ENCODE measurements at places on chromosomes 2 and 18.
A peak's percentile ranks its signal among the peaks of the same experiment; 100 is the strongest.

DNA sequence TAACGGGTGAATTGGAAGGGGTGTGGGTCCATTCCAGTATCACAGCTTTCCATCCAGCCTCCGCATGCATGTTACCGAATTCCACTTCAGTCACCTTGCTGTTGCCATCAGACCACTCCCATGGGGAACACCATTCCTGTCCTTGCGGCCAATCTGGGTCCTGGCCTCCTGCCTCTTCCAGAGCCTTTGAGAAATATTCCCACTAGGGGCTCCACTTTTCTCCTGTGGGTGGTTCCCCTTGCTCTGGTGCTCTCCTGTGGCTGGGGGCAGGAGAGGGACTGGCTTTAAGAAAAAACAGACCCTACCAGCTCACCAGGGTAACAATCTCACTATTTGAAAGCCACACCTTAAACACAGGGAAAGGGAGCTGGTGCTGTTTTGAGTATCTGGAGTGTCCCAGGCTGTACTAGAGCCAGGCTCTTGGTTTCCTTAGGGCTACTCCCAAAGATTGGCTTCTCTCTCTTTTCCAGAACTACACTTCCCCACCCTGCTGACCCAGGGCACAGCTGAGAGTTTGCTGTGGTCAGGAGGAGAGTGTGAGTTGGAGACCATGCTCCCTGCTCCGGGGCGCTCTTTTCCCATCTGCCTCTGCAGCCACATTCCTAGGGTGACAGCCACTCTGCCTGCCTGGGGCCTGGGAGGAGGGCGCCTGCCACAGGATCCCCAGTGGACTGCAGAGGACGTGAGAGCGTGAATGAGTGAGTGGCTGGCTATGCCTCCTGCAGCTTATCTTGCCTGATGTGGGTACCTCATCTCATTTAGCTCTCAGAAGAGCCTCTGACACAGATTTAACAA lies 460.8 kb upstream of the HS6ST1 start:
- ATAC-seq, result no peak

GRCh38 chr18:4455113-4455811 lies at the start of gene DLGAP1:
TSS of gene DLGAP1 (minus strand) at chr18:4455307.
- ATAC-seq, result peak; percentile 71

- ATAC-seq, result no peak
Measured at GRCh38 chr18:77566604-77567003, 317.0 kb downstream of the GALR1 start.

DNA sequence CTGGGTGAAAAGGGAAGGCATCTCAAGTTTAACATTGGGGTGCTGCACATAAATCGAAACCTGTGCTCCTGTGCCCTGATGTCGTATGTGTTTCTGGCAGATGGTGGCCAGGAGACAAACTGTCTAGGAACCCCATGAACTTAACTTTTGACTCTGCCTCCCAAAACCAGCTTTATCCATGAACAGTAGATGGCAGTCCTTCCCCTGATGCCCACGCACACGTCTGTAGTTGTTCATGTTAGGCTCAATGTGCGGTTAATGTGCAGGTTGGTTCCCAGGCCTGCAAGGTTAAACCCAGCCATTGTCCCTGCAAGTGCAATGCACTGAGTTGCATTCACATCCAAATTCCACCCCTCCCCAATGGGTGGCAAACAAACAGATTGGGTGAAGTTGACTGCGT lies 44.1 kb upstream of the SIX3 start:
- ATAC-seq, result no peak

GRCh38 chr2:150097901-150098531 lies 389.5 kb downstream of the RND3 start:
- no peak for ATAC-seq

- no peak for ATAC-seq
Measured at GRCh38 chr2:11007331-11008264, 95.9 kb downstream of the KCNF1 start.

DNA sequence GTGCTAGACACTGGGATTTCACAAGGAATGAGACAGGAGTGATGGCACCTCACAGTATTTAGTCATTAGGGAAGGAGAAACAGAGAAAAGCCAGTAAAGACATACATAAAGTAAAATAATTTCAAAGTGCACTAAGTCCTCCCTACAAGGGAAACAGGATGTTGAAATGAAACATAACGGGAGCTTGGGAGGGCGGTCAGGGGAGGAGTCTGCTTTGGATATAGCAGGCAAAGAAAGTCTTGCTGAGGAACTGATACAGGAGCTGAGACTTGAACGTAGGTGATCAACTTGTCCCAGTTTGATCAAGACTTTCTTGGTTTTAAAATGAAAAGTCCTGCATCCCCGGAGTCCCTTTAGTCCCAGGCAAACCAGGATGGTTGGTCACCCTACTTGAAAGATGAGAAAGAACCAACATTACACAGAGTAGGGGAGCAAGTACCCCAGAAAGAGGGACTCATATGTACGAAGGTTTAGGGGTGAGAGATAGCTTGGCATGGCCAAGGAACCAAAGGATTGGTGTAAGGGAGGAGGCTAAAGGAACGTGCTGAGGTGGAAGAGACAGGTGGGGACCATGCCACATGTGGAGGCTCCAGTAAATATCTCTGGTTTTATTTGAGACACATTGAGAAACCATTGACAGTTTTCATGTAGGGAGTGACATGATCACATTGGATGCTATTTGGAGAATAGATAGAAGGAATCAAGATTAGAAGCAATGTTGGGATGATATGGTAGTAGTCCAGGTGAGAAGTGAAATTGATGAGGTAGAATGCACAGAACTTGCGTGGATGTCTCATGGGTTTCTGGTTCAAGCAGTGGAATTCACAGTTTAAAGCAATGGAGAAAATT lies 28.4 kb downstream of the FBXO48 start:
- no peak for ATAC-seq

DNA sequence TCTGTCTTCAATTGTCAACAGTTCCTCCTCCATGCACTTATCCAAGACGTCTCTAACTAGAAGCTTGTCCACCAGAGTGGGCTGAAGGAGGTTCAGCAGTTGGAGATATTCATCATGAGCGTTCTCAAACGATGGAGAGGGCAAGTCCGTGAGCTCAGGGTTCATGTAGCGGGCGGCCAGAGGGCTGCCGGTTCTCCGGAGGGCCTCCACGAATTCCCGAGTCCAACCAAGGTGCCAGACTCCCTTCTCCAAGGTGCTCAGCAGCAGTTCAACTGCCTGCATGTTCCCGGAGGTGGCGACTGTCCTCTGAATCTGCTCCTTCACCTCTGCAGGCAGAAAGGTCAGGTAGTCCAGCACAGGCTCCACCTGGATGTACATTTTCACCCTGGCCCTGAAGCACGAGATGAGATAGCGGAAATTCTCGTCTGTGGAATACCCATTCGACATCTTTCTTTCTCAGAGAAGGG lies 590 bp downstream of the IFIH1 start:
- ATAC-seq, result peak; percentile 16

DNA sequence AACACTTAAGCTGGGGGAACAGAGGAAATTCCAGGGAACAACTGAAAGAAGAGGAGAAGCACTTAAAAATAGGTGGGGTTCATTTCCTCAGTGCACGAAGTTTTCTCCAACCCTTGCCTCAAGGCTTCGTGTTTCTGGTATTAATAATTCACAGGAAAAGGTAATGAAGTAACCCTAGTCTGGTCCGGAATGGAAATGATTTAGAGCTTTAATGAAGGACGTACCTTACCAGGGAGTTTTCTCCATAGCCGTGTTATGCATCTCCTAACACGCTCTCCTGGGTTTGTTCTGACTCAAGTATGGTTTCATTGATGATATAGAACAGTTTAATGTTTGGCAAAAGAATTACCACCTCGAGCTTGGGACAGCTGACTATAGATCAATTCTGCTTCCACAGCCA lies 214.2 kb downstream of the MTX2 start:
- ATAC-seq, result no peak

DNA sequence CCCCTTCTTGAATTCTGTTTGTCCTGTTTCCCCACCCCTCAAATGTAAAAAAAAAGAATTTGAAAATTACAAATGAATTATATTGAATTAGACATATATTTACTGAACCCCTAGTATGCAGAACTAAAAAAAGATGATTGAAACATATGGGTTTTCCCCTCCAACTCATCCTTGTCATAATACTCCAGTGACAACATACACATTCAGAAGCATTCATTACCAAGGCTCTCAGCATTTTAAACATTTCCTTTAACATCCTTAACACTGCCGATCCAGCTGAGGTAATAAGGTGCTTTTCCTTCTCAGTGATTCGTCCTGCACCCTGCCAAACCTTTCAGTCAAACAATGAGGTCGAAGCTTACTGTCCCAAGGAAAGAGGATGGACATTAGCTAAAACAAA lies 53.1 kb upstream of the DTNB start:
- ATAC-seq, result no peak

- no peak for ATAC-seq
Measured at GRCh38 chr18:56289381-56289780, 349.0 kb downstream of the TXNL1 start.

DNA sequence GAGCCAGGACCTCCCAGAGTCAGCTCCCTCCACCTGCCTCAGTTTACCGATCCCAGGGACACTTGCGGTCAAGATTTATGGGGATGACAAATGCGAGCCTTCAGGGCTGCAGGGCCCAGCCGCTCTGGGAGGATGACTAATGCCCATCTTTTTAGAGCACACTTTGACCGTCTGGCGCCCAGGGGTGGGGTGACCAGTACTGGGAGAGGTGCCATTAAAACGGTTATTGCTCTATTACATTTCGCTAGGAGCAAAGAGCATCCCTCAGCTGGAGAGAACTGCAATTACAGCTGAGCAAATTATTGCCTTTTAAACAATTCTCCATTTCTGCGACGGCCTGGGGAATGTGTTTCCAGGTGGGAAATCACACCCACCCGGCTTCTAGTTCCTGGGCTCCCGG lies 42.6 kb upstream of the HPCAL1 start:
- ATAC-seq, result no peak

- no peak for ATAC-seq
Measured at GRCh38 chr2:171858397-171858958, 35.6 kb downstream of the SLC25A12 start.

GRCh38 chr2:30883822-30884221 lies 76.6 kb upstream of the CAPN13 start:
- no peak for ATAC-seq

DNA sequence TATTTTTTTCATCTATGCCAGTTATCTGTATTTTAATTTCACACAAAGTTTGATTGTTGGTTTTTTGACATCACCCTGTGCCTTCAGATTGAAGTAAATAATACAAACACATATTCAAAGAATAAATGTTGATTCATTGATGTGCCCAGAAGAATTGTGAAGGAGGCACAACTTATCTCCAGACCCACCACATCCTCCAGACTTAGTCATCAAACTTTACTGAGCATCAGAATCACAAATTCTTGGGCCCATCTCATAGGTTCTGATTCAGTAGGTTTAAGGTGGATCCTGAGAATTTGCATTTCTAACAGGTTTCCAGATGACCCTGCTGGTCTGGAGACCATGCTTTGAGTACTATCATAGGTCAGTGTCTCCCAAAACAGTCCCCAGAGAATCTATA lies 82.8 kb upstream of the PIK3C3 start:
- no peak for ATAC-seq

GRCh38 chr2:225911019-225911418 lies 511.5 kb downstream of the NYAP2 start:
- ATAC-seq, result no peak

DNA sequence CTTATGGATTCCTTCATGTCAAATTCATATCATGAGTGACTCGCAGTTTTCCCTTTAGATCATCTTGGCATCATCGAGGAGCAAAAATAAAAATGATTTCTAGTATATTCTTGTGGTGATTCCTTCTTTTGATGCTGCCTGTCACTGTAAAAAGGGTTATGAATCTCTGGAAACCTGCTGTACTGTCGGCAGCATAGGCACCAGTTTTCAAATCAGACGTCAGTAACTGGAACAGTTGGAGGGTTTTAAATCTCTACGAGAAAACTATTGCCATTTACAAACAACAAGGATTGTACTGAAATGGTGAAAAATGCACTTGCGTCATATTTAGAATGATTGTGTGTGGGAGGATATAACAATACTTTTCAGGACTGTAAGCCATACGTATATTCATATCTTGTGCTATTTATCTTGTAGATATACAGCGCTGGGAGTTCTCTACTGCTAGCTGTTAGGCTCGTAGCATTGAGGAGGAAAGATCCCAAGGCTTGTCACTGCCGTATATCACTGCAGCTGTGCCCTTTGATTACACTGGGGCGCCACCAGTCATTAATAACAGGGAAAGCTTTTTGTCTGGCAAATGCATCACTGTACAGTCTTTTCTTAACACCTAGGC lies 320.7 kb downstream of the MTX2 start:
- no peak for ATAC-seq

- no peak for ATAC-seq
Measured at GRCh38 chr2:56230156-56230555, 46.4 kb downstream of the CCDC85A start.

GRCh38 chr18:24725644-24726415 lies 265.4 kb downstream of the HRH4 start:
- ATAC-seq, result no peak

DNA sequence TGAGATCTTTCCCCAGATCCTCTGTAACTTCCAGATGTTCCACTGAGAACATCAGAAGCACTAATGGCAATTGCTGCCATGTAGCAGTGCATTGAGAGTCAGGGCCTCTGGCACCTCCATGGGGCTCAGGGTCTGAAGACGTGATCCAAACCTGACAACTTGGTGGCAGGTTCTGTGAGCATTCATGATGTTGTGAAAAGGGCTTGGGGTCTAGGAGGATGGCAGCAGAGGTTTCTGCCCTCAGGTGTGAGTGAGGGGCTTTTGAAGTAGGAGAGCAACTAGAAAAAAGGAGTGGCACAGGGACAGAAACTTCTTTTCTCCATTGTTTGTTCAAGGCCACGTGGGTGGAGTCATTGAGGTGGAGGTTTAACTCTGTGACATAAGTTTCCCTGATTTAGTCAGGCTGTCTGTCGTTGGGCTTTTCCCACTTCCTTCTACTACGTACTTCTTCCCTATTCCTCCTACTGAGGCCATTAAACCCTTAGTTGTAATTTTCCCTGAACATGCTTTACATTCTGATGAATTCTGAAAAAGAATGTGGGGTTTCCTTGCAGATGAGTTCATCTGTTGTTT lies 13.1 kb downstream of the CFLAR start:
- ATAC-seq, result no peak

DNA sequence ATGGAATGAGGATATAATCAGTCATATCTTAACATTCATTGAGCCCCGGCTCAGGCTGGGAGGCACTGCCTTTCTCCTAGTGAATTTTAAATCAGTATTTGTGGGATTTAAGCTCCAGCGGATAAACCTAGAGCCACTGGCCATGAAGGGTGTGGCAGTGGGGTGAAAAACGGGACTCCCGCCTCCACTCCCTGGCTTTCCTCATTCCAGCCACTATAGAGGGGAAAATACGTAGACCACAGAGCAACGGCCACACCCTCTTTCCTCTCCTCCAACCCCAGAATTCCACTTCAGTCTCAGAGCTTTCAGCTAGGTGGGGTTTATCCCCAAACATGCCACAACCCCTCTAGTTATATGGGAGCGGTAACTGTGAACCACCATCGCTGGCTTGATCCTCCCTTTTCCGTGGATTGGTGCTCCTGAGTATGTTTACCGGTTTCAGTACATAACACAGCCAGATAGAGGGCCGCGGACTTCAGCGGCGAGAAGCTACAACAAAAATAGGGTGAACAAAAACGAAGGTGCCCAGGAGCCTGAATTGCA lies 70.6 kb upstream of the ITGB6 start:
- ATAC-seq, result no peak
